ENCODE measurements at places on chromosomes 1 and 21.
A peak's percentile ranks its signal among the peaks of the same experiment; 100 is the strongest.

DNA sequence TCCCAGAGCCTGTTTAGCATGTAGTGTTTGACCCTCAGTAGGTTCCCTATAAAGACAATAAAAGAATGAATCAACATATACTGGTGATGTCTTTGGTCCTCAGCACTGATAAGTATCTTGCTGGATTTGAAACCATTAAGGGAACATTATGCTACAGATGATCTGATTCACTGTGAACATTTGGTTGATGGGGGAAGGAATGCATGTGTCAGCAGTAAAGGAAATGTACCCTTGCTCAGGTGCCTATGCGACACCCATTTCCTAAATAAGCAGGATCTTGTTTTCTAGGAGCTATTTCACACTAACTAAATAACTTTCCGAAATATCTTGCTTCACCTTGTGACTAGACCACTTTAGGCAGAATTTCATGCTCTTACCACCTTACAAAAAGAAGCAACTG is 13.0 kb downstream of the TEX38 start:
- DNase-seq, result no peak

- no peak for DNase-seq
These were observed 2.1 kb downstream of the ARMH1 start for GRCh38 chr1:44676484-44677200.

- DNase-seq, result no peak
These were observed 10.0 kb upstream of the SRARP start for GRCh38 chr1:15994081-15994480.

- no peak for DNase-seq
These were observed 85.4 kb downstream of the TBX15 start for GRCh38 chr1:118902711-118903191.

- DNase-seq, result no peak
These were observed 37.1 kb upstream of the CLSTN1 start for GRCh38 chr1:9860887-9861286.

DNA sequence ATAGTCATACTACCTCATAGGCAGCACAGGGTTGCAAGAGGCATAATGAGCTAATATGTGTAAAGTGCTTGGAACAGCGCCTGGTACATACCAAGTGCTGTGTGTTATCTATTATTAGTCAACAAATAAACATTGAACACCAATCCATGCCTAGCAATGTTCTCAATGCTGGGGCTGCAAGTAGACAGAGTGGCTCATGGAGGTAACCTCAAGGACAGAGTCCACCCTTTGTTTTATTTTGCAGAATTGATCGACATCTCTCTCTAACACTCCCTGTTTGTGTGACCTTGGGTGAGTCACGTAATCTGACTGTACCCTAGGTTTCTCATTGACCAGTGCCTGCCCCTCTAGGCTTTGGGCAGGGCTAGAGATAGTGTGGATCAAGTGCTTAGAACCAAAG is 164.0 kb upstream of the KLHDC7A start:
- no peak for DNase-seq

DNA sequence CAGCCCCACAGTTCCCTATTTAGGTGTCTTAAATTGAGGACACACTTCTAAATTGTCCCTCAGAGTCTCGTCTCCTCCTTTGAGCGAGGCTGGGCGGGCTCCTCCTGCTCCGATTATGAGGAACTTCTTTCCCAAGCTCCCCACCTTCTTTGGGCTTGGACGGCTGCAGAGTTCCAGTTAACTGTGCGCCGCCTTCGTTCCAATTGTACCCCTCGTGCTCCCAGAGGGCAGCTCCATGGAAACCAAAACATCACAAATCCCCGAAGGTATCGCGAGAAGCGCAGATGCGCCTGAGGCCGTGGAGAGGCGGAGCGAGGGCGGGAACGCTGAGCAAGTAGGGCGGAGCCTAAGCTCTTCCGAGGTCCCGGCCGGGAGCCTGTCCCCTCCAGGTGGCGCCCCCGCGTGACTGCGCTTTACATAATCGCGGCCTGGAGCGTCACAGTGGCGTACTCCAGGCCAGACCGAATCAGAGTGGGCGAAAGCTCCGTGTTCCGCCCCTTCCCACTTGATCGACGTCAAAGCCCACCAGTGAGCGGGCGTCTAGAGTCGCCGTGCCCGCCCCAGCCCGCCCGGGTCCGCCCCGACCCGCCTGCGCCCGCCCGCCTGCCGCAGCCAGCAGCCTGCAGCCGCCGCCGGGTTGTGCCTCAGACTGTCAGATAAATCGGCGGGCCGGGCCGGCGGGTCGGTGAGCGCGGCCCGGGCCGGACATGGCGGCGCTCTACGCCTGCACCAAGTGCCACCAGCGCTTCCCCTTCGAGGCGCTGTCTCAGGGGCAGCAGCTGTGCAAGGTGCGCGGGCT is at the start of gene FAM76A:
Gene FAM76A, plus strand, starts transcription at position 588 of the 799 bp plus-strand sequence. Its CDS starts 120 bp downstream, at position 708.
- peak; percentile 87 for DNase-seq

DNA sequence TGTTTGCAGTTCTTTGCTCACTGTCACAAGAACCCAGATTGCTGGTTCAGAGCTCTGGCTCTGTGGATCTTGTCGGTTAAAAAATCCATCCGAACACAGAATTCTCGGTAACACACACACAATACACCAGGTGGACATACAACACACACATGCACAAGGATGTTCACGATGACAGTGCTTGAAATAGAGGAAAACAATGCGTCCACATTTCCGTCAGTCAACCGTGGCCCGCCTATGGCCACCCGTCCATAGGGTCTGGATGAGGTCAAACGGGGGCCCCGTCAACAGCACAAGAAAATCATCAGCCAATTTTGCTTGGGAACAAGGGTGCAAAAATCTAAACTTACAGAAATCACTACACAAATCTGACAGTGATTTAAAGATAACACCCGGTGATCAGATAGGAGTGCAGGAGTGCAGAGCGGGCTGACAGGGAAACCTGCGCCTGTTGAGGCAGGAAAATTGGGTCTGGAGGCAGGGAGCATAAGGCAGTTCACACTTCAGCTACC is 50.4 kb upstream of the SLC19A1 start:
- DNase-seq, result no peak

DNA sequence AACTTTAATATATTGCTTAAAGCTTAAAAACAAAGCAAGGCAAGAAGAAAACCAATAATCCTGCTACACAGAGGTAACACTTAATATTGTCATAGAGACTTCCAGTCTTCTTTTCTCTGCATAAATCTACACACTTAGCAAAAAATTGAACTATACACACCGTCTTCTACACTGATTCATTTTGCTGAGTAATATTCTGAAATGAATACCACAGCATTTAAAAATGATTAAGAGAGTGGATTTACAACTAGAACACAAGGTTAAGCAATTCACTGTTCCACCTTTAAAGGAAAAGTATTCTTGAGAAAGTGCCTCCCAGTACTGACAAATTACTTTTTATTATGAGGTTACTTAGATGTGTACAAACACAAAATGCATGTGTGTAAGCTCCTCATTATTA is 22.2 kb upstream of the ITPKB start:
- no peak for DNase-seq

- DNase-seq, result no peak
These were observed at the start of gene GBP2 for GRCh38 chr1:89125913-89126580. GBP2 (minus strand) TSS chr1:89126114; CDS start chr1:89121966, 4,148 bp downstream.

GRCh38 chr1:39124282-39124681 is 80.2 kb upstream of the MACF1 start:
- no peak for DNase-seq

DNA sequence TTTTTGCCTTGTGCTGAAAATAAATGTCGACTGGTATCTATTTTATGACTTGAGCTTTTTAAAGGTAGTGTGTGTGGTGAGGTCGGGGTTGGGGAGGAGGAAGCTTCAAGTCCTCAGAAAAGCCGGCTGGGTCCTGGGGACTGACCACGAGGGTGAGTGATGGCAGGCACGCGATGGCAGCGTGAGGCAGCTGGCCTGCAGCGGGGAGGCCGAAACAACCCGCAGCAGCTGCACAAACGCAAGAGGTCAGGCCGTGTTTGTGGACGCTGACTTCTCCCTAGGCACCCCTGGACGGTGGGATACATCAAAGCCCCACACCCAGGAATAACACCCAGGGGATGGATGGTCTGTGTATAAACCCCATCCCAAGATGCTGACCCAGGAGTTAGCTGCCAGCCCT is 51.4 kb downstream of the ZBTB18 start:
- no peak for DNase-seq

DNA sequence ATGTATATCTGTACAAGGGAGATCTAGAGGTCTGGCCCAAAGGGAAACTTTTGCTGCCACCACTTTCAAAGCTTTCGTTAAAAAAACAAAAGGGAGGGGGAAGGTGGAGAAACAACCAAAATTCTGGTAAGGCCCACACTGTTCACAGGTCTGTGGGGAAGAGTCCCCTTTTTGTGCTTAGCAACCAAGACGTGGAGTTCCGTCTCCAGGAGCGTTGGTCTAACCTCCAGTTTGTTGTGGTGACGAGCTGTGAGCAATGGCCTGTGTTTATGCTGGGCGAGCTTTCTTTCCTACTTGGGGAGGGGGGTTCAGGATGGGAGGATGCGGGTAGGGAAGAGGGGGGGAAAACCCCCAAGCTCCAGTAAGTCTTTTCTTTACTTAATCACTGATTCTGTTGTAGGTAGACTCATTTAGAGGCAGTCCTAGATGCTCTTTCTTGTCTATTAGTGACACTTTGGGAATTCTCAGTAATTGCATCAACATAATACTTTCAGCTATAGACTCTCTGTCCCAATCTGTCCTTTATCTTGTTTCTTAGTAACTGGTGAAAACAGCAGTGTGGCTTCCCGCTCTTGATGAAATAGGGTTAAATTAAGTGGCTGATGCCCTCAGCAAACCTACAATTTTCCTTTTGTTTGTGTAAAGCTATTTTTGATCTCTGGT is 1.5 kb downstream of the HIPK1 start:
- no peak for DNase-seq

DNA sequence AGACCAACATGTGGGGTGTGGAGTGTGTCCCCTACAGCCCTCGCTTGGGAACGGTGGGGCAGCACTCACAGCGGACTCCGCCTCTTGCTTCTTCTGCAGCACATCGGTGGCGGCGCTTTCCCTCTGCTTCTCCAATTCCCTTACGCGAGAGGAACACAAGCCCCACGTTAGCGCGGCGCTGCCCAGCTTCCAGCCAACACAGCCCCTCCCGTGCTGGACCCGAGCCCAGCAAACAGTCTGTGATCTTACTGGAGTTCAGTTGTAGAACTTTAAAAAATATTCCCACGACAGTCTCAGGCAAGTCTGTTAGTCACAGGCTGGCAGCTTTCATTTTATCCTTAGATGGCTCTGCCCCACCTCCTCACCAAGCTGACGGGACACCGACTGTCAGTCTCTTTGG is 13.6 kb downstream of the THAP3 start:
- DNase-seq, result no peak

GRCh38 chr1:62516600-62516999 is 79.8 kb downstream of the USP1 start:
- no peak for DNase-seq

GRCh38 chr1:199585392-199585791 is 442.1 kb upstream of the NR5A2 start:
- DNase-seq, result no peak

- no peak for DNase-seq
These were observed 118.3 kb upstream of the FGGY start for GRCh38 chr1:59178339-59179187.

DNA sequence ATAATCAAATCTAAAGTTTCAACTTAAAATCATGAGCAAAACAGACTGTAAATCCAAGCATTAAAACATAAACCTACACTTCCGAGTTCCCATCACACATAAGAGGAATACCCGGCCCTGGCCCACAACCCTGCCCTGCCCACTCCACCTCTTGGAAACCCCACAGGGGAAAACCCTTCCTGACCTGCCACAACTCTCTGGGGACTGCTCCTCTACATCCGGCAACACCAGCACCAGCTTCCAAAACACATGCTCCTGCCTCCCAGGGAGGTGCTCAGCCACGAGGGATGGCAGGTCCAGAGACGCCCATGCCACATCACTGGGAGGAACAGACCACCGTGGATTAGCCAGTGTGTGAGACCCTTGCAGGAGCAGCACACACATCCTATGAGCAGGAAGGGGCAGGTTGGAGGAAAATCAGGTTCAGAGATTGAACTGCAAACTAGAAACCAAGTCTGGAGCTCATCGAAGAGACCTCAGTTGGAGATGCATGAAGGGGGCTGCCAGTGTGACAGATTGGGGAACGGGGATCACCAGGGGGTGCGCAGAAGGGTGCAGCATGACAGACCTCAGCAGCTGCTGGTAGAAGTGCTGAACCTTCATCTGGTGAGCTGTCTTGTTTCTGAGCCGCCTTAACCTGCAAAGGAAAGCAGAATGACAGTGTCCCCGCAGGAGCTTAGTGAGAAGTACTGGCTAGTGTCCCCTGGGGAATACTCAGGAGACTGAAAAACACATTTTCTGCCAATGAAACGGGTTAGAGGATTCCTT is 25.8 kb upstream of the LSS start:
- DNase-seq, result no peak

DNA sequence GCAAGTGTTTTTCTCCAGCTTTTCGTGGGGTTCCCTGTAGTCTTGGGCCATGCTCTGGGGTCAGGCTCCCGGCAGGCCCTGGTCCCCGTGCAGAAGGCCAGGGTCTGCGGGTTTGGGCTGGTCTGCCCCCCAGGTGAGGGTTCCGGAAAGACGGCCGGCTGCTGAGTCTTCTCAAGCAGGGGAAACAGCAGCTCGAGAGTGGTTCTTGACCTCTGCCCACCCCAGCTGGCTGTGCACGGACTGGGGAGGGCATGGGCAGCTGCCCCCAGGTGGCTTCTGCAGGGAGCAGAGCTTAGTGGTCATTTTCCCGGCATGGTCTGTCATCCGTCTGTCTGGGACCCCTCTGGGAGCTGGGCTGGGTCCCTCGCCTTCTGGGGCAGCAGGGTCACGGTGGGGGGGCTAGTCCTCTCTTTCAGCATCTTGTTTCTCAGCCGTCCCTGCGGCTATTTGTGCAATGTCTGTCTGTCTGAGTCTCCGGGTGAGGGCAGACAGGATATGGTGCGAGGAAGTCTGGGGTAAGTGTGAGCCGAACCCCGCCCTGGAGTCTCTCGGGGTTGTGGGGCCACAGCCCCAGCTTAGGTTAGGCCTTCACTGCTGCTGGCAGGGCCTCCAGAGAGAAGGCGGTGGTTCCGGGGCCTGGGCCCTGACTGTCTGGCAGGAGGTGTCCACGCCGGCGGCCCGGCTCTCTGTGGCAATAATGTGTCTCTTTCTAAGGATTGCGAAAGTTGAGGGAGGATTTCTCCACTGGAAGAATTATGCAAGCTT is 6.1 kb downstream of the SKI start:
- DNase-seq, result no peak

- no peak for DNase-seq
These were observed 27.7 kb upstream of the PLEKHM2 start for GRCh38 chr1:15656464-15656863.

DNA sequence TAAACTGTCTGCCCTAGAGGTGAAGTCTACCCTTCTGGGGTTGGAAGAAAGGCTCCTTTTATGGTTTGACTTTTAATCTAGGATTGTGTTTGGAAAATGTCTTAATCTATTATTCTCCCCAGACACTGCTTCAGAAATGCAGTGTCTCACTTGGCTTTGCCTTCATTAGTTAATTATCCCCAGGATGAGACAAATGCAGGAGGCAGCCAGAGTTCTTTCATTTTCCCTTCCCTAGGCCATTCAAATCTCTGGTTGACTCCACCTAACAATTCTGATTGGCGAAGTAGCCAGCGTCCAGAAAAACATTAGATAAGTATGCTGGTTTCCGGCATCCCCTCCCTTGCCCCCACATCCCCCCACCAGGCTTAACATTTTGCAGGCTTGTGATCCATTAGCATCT is 325.8 kb upstream of the PBX1 start:
- DNase-seq, result no peak

- no peak for DNase-seq
These were observed 19.2 kb downstream of the NRDC start for GRCh38 chr1:51859333-51859732.

- DNase-seq, result no peak
These were observed 39.1 kb upstream of the LRRC3 start for GRCh38 chr21:44416193-44416592.

Measured in SW 1271 (cell line).